ENCODE measurements at places on chromosomes 3 and 15.

DNA sequence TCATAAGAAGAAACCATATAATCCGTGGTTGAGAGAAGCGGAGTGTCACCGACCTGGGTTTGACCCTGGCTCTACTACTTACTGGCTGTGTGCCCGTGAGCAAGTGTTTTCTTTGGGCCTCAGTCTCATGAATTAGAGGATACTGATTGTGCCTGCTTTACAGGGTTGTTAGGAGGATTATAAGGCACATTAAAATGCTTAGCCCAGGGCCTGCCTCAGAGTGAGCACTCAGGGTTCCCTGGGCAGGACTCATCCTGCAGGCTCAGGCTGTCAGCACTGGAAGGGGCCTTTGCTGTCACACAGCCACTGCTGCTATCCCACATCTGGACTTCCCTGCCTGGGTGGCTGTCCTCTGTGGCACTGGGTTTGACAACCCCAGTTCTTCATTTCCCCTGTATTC lies 4.7 kb downstream of the PLA2G4F start:
- no peak for DNase-seq

DNA sequence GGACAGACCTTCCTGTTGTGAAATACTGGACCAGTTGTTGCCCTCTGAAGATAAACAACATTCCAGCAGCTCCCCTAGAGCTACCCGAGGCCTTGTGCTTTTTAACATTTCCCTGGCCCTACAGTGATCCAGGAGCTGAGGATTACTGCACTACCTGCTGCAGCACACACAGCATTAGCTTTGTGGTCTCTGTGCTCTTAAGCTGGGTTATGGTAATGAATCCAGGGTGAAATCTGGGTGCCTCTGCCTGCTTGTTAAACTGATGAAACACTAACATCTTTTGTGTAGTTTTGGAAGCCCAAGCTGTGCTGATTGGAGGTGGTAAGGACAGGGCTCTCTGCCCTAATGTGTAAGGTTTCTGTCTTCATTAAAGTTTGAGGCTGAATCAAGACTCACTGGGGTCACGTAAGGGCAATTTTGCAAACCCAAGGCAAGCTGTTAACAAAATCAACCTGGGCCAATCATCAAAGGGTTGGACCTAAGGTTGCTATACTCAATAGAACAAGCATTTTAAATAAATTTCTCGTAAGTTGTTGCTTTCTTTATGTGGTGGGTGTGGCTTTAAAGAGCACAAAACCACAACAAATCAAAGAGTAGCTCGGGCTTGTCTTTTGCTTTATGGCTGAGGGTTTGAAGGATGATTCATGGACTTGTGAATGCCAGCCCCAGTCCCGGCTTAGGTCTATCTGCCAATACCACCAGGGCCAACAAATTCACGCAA lies 183.9 kb downstream of the TPRG1 start:
- DNase-seq, result peak; percentile 41

- DNase-seq, result no peak
Observed at GRCh38 chr3:139261754-139262586, 81.8 kb upstream of the MRPS22 start.

DNA sequence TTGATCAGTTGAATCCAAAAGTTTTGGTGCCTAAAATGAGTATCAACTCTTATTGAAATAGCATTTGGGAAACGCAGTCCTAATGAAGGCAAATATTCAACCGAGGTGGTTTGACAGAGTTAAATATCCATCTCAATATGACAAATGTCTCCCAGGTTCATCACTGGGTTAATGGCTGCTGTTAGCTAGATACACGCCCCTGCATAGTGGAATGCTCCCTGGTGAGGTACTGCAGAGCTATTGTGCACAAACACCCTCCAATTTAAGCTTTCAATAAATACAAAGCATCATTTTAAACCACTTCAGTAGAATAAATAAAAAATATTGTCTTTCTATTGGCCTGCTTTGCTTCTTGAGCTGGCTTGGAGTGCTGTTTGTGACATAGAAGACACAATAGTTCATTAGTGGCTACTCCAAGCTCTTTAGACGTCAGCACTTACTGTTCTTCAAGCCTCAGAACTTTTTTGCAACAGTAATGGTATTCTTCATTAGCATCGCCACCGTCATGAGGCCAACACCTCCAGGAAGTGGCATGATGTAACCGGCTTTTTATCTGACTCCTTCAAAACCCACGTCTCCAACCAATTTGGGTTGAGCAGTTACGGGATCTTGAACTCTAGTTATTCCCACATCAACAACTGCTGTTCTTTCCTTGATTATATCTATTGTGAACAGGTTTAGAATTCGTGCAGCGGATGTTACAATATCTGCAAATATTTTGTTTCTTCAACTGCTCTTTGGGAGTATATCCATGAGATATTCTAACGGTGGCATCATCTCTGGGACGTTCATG lies 1159.6 kb upstream of the EPHA6 start:
- peak; percentile 19 for DNase-seq

All from epithelial cell of proximal tubule (primary cell).